PC-9 (cell line): ENCODE measurements at places on chromosomes 1 and 21. TPM values are rescaled to one million over a fixed set of nuclear protein-coding genes. Genes with fewer than 3 reads are reported as not detected.

DNA sequence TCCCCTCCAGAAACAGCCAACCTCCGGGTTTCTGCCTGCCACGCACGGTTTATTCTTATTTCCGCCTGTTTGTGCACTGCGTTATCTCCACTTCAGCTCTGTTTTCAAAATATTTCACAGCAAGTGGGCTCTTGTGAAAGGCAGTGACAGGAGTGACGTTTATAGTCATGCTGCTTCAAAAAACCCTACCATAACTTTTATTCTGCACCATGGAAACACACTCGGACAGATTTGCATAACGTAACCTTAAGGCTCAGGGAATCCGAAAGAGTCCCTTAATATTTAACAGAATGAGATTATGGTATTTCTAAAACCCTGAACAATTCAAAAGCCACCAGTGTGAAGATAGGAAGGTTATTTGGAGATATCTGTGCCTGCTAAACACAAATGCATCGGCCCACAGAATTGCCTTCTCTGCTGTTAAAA is 782 bp upstream of the SDE2 start:
- DNase-seq, result no peak

DNA sequence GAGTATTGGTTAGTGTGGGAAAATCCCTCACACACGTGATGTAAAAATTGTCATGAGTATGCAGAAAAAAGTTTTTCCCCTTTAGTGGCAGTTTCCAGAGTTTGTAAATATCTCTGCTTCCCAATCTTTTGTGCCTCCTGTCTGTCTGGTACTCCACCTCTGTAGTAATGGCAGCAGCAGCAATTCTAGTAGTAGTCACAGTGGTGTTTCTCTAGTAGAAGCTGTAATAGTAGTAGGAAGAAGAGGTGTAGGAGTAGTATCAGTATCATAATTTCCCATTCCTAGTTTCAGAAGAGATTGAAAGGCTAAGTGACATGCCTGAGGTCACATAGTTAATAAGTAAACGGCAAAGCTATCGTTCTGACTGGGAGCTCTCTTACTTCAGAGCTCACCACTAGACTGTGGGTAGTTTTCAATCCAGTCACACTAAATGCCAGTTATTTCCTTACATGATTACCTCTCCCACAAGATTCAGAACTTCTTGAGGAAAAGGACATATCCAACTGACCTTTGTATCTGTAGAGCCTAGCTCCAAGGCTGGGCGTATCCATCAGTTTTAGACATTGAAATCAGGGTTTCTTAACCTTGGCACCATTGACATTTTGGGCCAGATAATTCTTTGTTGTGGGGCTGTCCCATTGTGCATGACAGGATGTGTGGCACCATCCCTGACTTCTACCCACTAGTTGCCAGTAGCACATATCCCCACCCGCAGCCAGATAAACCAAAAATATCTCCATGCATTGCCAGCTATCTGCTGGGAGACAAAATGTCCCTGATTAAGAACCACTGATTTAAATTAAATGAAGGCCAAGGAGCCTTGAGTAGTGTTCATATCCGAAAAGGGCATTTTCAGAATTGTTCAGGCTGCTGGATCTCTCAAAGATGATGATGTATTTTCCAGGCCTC is 135.9 kb downstream of the FGGY start:
- no peak for DNase-seq

DNA sequence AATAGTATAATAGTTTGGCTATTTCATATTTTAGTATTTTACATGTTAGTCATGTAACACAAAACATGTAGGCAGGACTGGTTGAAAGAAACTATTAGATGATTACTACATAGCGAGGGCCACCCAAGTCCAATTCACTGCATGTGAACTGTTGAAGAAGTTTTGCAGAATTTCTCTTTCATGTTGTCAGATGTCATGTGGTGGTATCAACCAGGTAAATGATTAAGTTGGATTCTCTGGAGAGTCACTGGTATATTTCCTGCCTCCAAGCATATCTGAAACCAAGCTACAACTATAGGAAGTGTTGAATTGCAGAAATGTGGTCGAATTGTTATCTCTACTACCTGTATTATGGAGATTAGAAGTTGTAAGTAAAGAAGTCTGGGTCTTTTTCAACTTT is 137.8 kb upstream of the DPYD start:
- DNase-seq, result no peak

GRCh38 chr21:37688952-37689659 is 227.2 kb downstream of the KCNJ6 start:
- no peak for DNase-seq

- DNase-seq, result no peak
These were observed 80.0 kb upstream of the PRRC2C start for GRCh38 chr1:171405391-171405714.

GNAI3 gene
- 7.6 and 10.0 TPM in 2 replicates for total RNA-seq

FABP3 gene
- not detected in 2 replicates for total RNA-seq

- DNase-seq, result no peak
These were observed 47.9 kb downstream of the KLHDC7A start for GRCh38 chr1:18528616-18529015.

- DNase-seq, result no peak
These were observed 98.2 kb downstream of the DHRS3 start for GRCh38 chr1:12519693-12520364.

DNA sequence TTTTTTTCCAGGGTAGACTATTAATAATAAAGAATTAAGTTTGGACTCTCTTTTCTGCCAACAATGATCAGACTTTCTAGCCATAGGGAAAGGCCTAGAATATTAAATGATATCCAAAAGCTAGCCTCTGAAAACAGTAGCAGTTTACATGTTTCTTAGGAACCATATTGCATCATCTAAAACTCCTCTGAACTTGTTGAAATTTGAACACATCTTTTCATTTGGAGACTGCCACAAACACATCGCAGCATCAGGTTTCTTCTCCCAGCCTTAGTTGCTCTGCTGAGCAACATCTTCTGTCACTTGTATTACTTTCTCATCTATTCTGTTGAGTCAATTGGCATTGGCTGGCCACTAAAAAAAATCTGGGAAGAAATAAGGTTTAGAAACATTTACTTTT is 63.2 kb upstream of the GNG4 start:
- no peak for DNase-seq

TMIGD3 gene
- total RNA-seq, result not detected in 2 replicates

GRCh38 chr1:213457733-213458132 is 406.7 kb downstream of the RPS6KC1 start:
- no peak for DNase-seq

DNA sequence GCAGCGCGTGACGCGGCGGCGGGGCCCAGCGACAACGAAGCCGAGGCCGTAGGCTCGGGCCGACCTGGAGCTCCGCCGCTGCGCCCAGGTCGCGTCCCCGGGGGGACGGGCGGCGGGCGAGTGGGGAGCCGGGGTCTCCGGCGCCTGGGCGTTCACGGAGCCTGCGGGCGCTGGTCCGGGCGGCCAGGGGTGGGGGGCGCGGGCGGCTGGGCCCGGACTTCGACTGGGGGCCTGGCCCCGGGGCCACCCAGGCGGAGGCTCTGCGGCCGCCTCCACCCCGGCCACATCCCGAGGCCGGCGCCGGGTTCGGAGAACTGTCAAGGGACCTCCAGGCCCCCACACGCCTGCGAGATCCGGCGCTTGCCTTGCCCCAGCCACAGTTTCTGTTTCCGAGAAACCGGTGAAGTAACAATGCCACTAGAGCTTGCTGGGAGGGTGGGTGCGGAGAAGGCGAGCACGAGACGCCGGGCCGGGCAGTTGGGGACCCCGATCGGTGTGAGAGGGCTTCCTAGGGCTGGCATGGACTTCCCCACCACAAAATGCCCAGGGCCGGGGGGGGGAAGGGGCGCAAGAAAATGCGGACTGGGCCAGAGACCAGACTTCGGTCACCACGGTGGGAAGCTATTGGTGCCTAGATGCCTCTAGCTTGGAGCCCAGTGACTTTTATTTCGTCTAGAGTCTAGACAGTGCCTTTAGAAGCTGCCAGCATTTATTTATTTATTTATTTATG is 501 bp downstream of the FBXO6 start:
- no peak for DNase-seq

DNA sequence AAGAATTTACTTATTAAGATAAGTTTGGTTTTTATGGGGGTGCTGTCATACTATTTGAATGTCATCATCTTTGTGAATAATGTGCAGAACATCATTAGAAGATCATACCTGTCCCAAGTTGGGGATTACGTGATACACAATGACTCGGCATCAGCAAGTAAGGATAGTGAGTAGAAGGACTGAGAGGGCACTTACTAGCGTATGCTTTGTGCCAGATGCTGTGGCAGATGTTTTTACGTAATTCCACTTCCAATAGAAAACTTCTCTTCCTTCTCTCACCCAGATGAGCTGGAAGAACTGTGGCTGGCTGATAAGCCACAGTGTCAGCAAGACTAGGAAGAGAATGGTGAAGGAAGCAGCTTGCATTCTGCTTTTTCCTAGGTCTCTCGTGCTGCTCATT is 28.1 kb upstream of the TGFB2 start:
- no peak for DNase-seq

- DNase-seq, result no peak
These were observed 60.4 kb downstream of the PRDM2 start for GRCh38 chr1:13760340-13760739.

- no peak for DNase-seq
These were observed 11.4 kb downstream of the SMAP2 start for GRCh38 chr1:40384887-40385286.

DNA sequence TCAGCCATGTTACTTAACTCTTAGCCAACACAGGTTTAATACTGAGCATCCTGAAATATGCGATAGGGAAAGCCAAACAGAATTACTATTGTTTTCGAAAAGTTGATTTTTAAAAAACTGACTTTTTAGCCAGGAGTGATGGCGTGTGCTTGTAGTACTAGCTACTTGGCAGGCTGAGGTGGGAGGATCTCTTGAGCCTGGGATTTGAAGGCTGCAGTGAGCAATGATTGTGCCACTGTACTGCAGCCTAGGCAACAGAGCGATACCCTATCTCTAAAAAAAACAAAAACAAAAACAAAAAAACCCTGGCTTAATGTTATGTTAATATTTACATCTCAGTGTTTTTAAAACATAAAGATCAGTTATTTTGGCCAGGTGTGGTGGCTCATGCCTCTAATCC is 16.7 kb downstream of the NMNAT1 start:
- no peak for DNase-seq

GRCh38 chr1:33393991-33394390 is 36.9 kb downstream of the PHC2 start:
- no peak for DNase-seq

GRCh38 chr1:232169436-232169835 is 460.5 kb downstream of the SIPA1L2 start:
- no peak for DNase-seq

AMY1C gene
- not detected in 2 replicates for total RNA-seq

GRCh38 chr1:67648582-67649326 is 36.2 kb upstream of the GADD45A start:
- DNase-seq, result no peak

DNA sequence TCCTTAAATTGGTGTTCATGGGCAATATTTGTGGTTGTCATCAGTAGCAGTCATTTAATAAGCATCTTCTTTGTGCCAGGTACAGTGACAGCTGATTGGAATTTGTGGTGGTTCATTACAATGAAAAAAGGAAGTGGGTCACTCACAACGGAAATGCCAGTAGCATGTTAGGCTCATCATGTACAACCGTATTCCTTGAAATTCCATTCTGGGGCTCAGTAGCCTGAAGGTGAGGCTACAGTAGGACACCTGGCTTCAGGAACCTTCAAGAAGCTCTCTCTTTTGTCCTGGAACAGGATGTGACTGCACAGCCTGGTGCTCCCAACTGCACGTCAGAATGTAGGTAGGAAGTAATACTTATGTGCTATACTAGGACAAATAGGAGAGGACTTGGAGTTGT is 93.9 kb downstream of the ST3GAL3 start:
- no peak for DNase-seq

CRYBG2 gene
- total RNA-seq, result 21.7 and 24.6 TPM in 2 replicates

- DNase-seq, result peak; percentile 47
These were observed 816 bp downstream of the IL6R start for GRCh38 chr1:154405747-154406571.

DNA sequence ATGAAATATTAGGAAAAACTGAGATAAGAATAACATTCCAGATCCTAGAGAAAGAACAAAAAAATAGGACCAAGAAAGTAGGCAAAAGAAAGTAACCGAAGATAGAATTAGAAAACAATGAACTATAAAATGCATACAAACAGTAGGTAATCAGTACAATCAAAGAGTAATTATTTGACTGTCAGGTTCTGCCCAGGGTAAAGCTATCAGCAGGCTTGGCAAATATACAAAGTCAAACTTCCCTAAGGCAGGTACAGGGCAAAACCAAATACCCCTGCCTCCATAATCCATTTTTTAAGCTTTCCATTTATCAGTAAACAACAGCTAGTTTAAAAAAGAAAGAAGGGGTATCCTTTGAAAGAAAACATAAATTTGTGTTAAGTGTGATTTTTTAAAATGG is 44.4 kb downstream of the TESK2 start:
- DNase-seq, result no peak

DNA sequence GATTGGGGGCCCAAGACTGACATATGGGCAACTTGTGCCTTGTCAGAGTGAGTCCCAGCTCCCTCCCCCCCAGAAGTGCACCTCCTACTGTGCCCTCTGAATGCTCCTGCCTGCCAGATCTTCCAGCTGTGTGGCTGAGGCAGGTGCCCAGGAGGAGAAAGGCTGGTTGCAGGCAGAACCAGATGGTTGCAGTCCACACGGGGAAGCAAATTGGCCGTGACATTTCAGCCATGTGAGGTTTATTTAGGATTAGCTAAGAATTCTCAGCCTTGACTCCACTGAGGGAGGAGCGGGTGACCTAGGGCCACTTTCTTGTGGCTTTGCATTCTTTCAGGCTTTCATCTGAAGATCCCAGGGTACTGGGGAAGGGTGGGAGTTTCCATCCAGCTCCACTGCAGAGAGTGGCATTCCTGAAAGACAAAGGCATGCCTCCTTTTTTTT is 33.8 kb downstream of the PEX14 start:
- no peak for DNase-seq

- peak; percentile 69 for DNase-seq
These were observed 13.7 kb upstream of the IGFN1 start for GRCh38 chr1:201176940-201177339.

DNA sequence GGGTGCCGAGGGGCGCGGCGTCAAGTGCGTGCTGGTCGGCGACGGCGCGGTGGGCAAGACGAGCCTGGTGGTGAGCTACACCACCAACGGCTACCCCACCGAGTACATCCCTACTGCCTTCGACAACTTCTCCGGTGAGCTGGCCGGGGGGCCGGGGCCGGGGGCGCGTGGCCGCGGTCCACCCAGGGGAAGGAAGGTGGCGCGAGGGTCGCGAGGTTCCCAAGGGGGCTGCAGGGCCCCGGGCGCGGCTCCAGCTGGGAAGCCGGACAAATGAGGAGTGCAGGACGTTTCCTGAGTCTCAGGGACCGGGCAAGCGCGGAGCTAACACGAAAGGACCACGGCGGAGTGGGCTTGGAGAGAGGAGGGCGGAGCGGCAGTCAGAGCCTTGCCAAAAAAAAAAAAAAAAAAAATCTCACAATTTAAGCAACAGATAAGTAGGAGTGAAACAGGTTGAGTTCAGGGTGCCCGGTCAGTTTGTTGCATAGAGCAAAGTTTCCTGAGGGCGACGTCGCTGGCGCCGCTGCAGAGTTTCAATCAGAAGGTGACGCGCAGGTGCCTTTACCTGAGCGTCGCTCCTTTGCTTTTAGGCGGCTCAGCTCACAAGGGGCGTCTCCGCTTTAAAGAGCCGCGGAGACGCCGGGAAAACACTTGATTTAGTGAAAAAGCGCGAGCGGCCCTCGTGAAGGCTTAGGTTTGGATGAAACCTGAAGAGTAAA is 750 bp downstream of the RHOU start:
- DNase-seq, result no peak
